ENCODE measurements at places on chromosomes 2 and 18. TPM values are rescaled to one million over a fixed set of nuclear protein-coding genes. Genes with fewer than 3 reads are reported as not detected.

DNA sequence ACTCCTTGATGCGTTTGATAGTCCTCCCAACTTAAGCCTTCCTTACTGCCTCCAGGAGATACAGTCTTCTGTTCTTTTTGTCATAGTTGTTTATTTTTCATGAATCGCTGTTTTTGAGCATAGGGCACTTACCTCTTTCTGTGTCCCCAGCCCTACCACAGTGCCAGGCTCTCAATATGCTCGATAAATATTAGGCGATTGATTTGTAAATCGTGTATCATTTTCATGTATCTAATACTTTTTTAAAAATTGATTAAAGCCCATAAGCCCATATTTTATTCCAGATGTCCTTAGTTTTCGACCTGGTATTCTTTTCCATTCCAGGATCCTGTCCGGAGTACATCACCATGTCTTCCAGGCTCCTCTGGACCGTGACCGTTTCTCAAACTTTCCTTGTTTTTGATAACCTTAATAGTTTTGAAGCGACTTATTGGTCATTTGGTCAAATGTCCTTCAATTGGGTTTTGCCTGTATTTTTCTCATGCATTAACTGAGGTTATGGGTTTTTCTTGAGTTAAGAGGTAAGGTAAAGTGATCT, 444 bp upstream of the MMADHC start:
- DNase-seq, result no peak

GRCh38 chr2:35168351-35168750, 1187.2 kb upstream of the CRIM1 start:
- no peak for DNase-seq

GRCh38 chr2:217645896-217646295, 356.9 kb downstream of the TNS1 start:
- no peak for DNase-seq

DNA sequence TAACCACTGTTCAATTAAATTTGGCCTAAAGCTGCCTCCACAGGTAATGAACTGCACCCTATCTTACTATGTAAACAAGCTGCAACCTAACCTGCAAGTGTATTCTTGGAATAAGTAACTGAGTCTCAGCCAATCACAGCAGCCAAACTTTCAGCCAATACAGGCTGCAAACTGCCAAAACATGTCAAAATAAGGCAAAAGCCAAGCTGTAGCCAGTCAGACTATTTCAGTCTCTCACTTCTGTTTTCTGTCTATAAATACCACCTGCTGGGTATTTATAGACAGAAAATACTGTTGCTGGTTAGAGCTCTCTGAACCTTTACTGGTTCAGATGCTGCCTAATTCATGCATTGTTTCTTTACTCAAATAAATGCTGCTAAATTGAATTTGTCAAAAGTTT, 14.3 kb downstream of the C2orf76 start:
- DNase-seq, result no peak

DNA sequence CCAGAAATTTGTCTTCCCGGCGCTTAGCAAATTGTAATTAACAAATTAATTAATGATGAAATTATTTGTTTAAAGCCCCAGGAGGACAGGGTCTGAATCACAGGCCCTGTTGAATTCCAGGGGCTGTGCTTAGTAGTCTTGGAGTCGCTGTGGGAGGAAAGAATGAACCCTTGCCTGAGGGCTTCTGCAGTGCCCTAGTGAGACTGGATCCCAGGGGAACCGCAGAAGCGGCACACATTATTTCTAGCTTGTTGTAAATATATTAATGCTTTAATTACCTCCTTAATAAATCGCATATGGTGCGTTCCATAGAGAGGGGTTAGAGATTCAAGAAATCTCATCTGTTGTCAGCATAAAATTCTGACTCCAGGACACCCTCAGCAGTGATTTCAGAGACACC, 235.4 kb downstream of the CELF4 start:
- no peak for DNase-seq

CCDC85A gene
- 0.14 TPM for total RNA-seq

KCNE4 gene
- total RNA-seq, result 2.4 TPM

CFAP65 gene
- not detected for total RNA-seq
